ENCODE measurements at places on chromosomes 3 and 15.

- peak overlapping the region; percentile 72 for H3K27ac ChIP-seq
- H3K4me1 ChIP-seq, result peaks cover 14% of the 10 kb centered on the region
- DNase-seq, result no peak
Observed at GRCh38 chr3:66038384-66038725, 363 bp downstream of the MAGI1 start.

GRCh38 chr3:170331143-170331542 is 26.4 kb upstream of the SKIL start:
- no peaks in the 10 kb centered on the region for H3K36me3 ChIP-seq
- H3K4me3 ChIP-seq, result no peak overlapping the region
- H3K27ac ChIP-seq, result no peak overlapping the region
- H3K4me1 ChIP-seq, result peaks cover 4% of the 10 kb centered on the region
- no peak for DNase-seq

DNA sequence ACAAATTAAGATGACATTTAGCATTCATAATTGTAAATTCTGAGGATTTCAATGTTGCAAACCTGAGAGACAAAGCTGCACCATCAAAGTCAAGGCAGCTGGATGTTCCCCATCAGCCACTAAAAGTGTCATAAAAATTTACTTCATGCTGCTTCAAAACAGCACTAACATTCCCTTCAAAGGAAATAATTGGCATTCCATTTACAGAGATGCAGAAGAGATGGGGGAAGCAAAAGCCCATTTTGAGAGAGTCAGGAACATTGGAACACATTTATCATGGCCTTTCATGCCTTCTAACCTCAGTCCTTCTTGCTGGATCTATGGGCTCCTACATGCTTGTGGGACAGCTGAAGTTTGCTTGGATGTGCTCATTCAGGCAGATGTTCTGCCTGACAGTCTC is 6.4 kb upstream of the TMEM158 start:
- no peak overlapping the region for H3K4me3 ChIP-seq
- no peaks in the 10 kb centered on the region for H3K36me3 ChIP-seq
- DNase-seq, result no peak
- H3K27ac ChIP-seq, result no peak overlapping the region

- no peak overlapping the region for H3K4me3 ChIP-seq
- DNase-seq, result no peak
Observed at GRCh38 chr3:115862099-115862498, 238.8 kb downstream of the GAP43 start.

- no peaks in the 10 kb centered on the region for H3K4me1 ChIP-seq
- no peak for DNase-seq
- H3K27ac ChIP-seq, result no peak overlapping the region
- H3K27me3 ChIP-seq, result peaks cover 19% of the 10 kb centered on the region
Observed at GRCh38 chr15:31265090-31265870, 61.4 kb upstream of the KLF13 start.

DNA sequence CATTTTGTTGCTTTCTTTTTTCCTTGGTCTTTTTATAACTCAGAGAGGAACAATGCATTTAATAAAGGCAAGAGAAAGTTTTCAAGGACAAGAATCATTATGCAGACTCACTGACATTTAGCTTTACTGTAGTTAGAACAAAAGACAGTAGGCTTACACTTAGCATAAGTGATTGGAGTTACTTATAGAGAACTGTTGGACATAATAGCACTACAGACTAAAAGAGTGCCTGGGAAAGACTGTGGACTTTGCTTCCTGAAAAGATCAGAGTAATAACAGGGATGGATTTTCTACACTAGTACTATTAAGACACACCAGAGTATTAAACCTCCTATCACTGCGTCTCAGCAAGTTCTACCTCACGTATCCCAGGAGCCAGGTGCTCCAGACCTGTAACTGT is 39.3 kb upstream of the SPRED1 start:
- no peaks in the 10 kb centered on the region for H3K36me3 ChIP-seq
- H3K4me3 ChIP-seq, result no peak overlapping the region
- H3K27me3 ChIP-seq, result no peaks in the 10 kb centered on the region
- no peaks in the 10 kb centered on the region for H3K4me1 ChIP-seq

DNA sequence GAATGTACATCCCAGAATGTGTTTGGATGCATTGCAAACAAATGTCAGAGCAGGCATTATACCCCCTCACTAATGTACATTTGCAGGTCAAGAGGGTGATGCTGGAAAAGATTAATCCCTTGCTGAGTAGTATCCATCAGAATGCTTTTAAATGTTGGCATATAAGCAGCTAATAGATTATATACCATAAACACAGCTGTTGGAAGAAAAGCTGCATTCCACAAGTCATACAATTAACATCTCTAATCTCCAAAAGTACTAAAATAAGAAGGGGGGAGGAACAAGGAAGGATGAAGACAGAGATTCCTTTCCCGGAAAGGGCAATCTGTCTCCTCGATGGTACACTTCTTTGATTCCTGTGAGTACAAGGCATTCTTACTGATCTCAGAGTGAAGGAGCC is 445.7 kb upstream of the CDIN1 start:
- no peaks in the 10 kb centered on the region for H3K36me3 ChIP-seq
- no peaks in the 10 kb centered on the region for H3K27me3 ChIP-seq
- no peaks in the 10 kb centered on the region for H3K4me1 ChIP-seq
- no peak overlapping the region for H3K27ac ChIP-seq

- H3K4me3 ChIP-seq, result no peak overlapping the region
- no peaks in the 10 kb centered on the region for H3K27me3 ChIP-seq
- H3K27ac ChIP-seq, result no peak overlapping the region
- H3K36me3 ChIP-seq, result peaks cover 37% of the 10 kb centered on the region
Observed at GRCh38 chr3:9675736-9676290, 26.5 kb downstream of the MTMR14 start.

DNA sequence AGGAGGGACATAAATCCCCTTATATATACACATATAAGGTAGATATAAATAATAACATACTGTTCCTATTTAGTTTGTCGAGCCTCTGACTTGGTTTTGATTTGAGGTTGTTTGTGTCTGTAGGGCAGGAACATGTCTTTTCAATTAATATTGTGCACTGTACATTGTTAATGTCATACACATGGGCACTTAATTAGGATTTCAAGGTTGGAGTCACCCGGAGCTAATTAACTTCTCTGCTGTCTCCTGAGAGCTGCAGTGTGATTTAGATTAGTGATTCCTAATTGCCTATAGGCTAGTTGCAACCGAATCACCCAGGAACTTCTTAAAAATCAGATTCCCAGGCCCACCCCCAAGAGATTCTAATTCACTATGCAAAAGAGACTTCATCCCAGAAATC is 50.4 kb upstream of the FILIP1L start:
- H3K27me3 ChIP-seq, result no peaks in the 10 kb centered on the region
- H3K4me1 ChIP-seq, result no peaks in the 10 kb centered on the region
- H3K4me3 ChIP-seq, result no peak overlapping the region
- no peak overlapping the region for H3K27ac ChIP-seq
- H3K36me3 ChIP-seq, result no peaks in the 10 kb centered on the region
- DNase-seq, result no peak

- H3K27me3 ChIP-seq, result no peaks in the 10 kb centered on the region
- H3K4me1 ChIP-seq, result peaks cover 5% of the 10 kb centered on the region
- DNase-seq, result no peak
Observed at GRCh38 chr3:126345641-126346460, 11.4 kb downstream of the KLF15 start.

DNA sequence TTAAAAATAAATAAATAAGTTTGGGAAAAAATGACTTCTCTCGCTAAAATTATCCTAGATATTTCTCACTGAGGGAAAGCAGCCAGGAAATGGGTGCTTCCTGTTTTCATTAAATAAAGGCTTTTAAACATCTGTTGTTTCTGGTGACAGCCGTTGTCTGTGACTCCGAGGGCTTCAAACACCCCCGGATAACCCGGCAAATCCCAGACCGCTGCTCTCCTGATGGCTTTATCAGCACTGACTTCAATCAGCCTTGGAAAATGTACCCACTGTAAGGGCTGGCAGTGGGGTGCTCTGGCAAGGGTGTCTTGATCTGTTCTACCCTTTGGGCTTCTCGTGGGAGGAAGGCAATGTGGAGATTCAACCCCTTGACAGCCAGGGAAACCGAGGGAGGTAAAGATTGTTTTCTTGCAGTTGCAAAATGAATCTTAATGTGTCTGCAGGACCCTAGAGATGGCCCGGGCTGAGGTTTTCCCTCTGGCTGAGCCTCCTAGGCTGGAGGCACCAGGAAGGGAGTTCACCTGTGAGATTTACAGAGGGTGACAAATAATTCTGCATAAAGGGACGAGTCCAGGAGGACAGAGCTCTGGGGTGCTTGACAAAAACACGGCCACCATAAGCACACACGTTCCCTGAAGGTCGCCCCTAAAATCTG is 33.6 kb upstream of the SEC13 start:
- H3K27ac ChIP-seq, result no peak overlapping the region
- H3K4me3 ChIP-seq, result no peak overlapping the region
- H3K36me3 ChIP-seq, result no peaks in the 10 kb centered on the region
- H3K4me1 ChIP-seq, result peaks cover 6% of the 10 kb centered on the region

- no peak overlapping the region for H3K4me3 ChIP-seq
- no peak overlapping the region for H3K27ac ChIP-seq
- DNase-seq, result no peak
- no peaks in the 10 kb centered on the region for H3K4me1 ChIP-seq
Observed at GRCh38 chr15:88127432-88127790, 129.1 kb downstream of the NTRK3 start.
